ENCODE measurements at places on chromosomes 1 and 21. TPM values are rescaled to one million over a fixed set of nuclear protein-coding genes. Genes with fewer than 3 reads are reported as not detected.

DNA sequence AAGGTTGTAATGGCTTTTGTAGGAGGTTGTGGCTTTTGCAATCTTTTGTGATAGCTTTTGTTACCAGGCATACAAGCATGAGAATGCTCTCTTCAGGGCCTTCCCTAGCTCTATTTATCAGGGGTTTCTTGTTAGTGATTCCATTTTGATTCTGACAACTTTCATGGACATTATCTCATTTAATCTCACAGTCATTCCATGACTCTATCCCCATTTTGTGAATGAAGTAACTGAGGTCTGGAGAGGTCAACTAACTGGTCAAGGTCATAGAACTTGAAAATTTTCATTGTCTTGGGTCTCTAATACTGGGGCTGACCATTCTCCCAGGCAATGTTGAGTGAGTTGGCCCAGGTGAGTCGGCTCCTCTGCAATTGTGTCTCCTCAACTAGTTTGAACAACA lies 11.2 kb upstream of the LAMTOR5 start:
- DNase-seq = no peak

DNA sequence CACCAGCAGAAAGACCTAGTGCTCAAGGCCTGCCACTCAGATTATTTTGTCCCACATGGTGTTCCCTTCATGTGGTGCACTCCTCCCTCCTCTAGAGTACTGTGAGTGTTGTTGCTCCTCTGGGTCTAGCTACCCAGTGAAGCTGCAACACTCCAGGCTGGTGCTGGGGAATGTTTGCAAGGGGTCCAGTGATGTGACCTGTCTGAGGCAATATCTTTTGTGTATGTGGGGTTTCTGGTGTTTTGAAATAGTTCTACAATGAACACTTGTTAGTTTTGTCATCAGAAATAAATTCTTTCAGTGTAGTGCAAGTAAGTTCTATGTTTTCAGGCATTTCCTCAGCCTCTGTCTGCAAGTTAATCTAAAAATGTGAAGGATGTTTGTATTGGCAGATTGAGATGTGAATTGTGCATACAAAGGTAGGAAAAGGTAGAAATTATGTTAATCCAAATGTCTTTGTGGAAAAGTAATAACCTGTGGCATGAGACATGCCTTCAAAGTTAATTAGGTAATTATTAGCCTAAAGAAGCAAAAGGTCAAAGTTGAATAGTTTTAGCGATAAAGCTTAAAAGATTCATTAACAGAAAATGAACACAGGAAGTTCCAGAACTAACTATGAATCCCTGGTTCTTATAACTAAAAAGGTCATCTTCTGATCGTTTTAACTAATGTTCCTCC lies 616.8 kb downstream of the LTN1 start:
- DNase-seq = peak; percentile 65

DNA sequence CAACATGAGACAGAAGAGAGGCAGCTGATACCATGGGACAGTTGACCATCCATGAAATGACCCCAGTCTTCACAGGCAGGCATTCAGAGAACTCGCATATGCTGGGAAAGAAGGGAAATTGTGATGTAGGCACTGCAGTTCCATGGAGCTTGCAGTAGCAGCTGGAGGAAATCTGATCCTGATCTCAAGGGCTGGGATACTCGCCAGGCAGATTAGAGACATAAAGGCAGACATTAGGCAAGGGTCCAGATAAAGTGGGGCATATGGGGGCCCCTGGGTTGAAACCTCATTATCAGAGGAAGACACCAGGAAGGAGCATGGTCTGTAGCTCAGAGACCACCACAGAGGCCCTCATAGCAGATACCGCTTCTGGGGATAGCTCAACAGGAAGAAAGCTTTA lies 48.7 kb upstream of the TNR start:
- no peak for DNase-seq

- DNase-seq = peak; percentile 1
These were observed 101.4 kb upstream of the PDE4B start for GRCh38 chr1:65691152-65691900.

DNA sequence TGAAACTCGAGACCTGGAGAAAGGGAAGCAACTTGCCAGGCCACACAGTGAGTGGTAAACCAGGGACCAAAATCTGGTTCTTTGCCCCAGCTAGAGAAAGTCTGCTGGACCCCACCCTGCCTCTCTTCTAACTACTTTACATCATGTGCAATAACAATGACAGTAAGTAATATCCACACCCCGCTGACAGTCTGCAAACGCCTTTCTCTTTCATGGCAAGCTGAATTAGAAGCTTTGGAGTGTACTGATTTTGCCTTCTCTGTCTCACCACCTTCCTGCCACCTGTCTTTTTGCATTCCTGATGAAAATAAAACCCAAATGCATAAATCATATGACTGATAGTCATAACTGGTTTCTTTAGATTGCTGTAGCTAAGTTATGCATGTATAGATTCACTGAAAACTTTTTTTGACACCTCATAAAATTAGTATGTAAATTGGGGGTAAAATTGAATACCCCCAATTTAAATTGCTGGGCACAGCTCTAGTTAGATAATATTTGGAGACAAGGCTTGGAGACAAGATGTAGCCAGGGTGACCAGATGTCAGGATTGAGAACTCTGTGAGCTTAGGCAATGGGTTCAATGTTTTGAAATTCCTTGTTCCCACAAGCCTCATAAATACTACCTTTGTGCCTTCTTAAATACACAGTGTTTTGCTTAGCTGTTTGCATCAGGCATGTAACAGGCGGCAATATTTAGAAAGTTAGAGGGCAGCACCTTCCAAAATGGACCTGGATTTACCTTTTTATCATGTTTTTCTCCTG lies 73.5 kb downstream of the ST6GALNAC5 start:
- no peak for DNase-seq

GRCh38 chr1:100941098-100941527 lies 45.2 kb downstream of the SLC30A7 start:
- no peak for DNase-seq

Gene SLAMF8
- not detected for total RNA-seq

GRCh38 chr21:29739176-29739575 lies 200.6 kb downstream of the GRIK1 start:
- DNase-seq = no peak

DNA sequence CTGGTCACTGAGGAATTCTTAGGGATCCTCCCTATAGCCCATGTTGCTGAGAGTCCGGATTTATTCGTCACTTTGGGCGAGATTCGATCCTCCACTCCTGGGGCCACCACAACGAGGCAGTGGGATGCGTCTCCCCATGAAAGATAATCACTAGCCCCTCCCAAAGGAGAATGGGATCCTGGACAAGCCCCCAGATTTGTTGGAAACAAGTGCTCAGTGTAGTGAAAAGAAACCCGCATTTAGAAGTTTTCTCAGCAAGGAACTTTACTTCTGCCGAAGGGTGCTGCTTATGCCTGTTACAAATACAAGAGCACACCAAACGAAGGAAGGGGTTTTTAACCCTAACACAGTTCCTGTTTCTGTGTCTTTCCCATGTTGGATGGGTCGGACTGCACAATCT lies 83.3 kb downstream of the ZFYVE9 start:
- no peak for DNase-seq

Gene CFHR4
- not detected for total RNA-seq

- DNase-seq = no peak
These were observed 429.4 kb upstream of the PTBP2 start for GRCh38 chr1:96292141-96292540.

DNA sequence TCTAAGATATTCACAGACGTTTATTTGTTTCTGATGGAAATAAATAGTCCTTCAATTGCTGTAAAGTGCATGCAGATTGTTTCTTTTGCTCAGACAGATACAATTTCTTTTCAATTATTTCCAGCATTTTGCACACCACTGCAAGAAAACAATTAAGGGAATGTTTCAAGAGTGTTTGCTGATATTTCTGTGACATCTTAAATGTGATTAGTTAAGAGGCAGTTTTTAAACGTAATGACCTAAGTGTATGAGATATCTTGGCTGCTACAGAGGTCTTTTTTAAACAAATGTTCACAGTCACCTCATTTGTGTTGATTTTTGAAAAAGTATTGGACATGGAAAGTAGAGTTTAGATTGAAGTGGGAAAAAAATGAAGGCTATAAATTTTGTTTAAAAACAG lies 262.3 kb upstream of the BRINP3 start:
- DNase-seq = no peak

Gene EDEM3
- total RNA-seq = 47.0 TPM

DNA sequence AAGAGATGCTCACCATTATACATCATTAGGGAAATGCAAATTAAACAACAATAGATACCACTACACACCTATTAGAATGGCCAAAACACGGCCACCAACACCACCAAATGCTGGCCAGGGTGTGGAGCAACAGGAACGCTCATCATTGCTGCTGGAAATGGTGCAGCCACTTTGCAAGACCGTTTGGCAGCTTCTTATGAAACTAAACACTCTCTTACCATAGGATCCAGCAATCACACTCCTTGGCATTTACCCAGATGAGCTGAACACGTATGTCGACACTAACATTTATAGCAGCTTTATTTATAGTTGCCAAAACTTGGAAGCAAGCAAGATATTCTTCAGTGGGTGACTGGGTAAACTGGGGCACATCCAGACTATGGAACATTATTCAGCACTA lies 28.9 kb upstream of the ADARB1 start:
- peak; percentile 59 for DNase-seq

DNA sequence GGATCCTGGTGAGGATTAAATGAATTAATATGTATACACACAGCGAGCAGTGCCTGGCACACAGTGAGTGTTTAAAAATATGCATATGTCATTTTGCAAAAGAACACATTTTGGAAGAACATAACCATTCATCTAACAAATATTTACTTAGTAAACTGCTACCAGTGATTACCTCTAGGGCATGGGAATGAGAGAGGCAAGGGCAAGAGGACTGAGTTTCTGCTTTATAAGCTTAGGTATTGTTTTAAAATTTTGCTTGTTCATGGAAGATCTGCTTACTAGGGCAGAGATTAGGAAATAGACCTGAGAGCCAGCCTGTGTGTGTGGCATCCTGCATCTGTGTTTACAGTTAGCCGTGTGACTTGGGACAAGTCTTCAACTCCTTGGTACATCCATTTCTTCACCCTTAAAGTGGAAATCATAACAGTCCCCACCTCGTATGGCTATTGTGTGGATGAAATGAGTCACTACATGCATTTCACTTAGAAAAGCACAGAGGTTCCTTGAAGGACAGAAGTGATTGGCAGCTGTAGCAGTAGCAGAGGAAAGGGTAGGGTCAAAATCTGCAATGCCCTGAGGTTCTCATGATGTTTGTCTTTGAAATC lies 198.5 kb upstream of the FMN2 start:
- DNase-seq = no peak

- DNase-seq = peak; percentile 3
These were observed 28.5 kb upstream of the KCNE2 start for GRCh38 chr21:34335316-34335715.

DNA sequence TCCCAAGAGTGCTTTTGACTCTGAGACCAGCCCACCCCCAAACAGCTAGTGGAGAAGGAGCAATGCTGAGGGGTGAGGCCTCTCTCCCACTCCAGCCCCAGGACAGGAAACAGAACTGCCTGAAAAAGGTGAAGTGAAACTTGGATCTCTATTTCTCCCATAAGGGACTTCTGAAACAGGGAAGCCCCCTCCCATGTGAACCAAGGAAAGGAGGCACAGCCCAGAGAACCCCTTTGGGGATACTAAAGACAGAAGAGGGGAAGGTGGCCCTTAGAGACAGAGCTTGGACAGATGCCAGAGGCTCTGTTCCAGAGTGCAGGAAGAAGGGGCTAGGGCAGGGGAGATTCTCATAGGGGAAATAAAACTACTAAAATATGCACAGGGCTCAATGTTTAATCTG lies 2.9 kb downstream of the TNFAIP8L2 start:
- DNase-seq = no peak

- DNase-seq = no peak
These were observed 4.2 kb downstream of the SFPQ start for GRCh38 chr1:35188578-35189392.

Gene LCE1D
- not detected for total RNA-seq

DNA sequence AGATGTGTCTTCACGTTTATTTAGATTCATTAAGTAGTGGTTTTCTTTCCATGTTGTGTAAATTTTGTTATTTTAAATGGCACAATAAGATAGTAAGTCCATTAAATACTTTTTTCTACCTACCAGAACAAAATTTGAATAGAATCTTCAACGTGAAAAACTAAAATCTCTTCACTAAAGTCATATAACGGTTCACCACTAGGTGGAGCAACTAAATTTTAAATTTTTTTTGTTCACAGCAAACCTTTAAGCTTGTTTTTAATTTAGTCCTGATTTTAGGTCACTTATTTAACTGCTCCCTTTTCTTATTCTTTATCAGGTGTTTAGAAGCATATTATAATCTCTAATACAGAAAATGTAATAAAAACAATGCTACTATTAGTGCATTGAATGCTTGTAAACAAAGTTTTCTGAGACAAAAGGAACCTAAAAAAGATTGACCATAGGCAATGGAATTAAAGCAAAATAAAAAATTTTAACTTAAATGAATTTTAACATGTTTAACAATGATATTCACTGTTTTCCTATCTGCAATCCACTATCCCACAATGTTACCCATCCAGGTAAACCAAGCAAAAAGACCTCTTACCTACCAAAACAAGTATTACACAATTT lies 28.3 kb upstream of the PKN2 start:
- DNase-seq = peak; percentile 66

DNA sequence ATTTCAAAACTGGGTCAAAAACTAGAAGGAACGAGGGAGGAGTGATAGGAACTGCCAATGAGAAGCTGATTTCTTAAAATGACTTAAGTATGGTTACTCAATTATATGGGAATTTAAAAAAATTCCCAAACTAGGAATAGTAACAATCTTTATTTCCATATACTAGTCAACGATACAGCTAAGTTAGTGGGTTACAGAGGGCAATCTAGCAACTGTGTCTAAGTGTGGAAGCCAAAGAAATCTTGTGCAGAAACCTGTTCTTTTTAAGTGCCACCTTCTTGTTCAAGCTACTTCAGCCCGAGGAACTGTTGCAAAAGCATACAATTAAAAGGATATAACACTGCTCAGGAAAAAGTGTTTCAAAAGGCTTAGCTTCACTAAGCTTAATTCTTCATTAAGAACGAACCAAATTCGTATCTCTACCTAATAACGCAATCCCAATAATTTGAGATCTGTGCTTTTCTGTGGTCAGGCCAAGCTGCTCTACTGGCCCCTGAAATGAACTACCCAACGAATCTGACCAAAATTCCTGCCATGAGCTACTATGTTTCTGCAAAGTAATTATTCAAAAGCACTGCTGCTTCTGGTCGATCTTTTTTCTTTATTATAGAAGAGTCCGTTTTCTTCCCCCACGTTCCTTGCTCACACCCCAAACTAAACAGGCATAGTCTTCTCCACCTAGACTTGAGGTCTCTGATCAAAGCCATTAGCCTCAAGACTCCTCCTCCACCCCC lies 1.8 kb downstream of the USP24 start:
- no peak for DNase-seq

Gene HPDL
- total RNA-seq = 1.4 TPM

Gene SLAMF9
- not detected for total RNA-seq

GRCh38 chr1:61141288-61142042 lies 59.1 kb downstream of the NFIA start:
- DNase-seq = peak; percentile 89

DNA sequence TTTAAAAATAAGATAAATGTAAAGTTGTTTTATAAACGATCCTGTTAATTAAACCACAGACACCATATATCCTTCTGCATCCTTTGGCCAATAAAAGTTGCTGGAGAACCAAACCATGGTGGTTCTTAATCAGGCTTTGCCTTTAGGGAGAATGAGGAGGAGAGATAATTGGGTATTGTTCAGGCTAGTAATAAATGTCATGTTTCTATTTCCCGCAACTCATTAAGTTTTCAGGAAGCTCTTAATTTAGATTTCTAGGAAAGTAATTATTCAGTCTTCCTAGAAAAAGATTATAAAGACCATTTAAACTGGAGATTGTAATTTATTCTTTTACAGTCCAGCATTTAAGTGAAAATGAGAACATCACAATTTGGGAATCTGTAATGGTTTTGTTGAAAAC lies 34.5 kb downstream of the RAB4A start:
- no peak for DNase-seq

GRCh38 chr1:81186261-81186660 lies 614.5 kb upstream of the ADGRL2 start:
- peak; percentile 55 for DNase-seq
